ENCODE measurements at places on chromosomes 2 and 18. TPM values are rescaled to one million over a fixed set of nuclear protein-coding genes. Genes with fewer than 3 reads are reported as not detected.

The CNDP1 gene
- total RNA-seq: not detected

The PRLH gene
- total RNA-seq: not detected

The LHCGR gene
- 0.44 TPM for total RNA-seq

The DQX1 gene
- total RNA-seq: not detected

The GPAT2 gene
- total RNA-seq: 6.8 TPM

The RASGRP3 gene
- 39.9 TPM for total RNA-seq

The PLGLB2 gene
- total RNA-seq: not detected

The UNC80 gene
- total RNA-seq: not detected

The KCNS3 gene
- 2.8 TPM for total RNA-seq

The ABCG8 gene
- not detected for total RNA-seq

The UGT1A4 gene
- total RNA-seq: not detected

The CREG2 gene
- not detected for total RNA-seq

The SERPINB13 gene
- total RNA-seq: not detected

The PRSS56 gene
- not detected for total RNA-seq

The MYO7B gene
- total RNA-seq: 0.89 TPM

The POTEJ gene
- not detected for total RNA-seq

The ALPG gene
- total RNA-seq: not detected

The GPR155 gene
- 11.2 TPM for total RNA-seq

The SYT4 gene
- total RNA-seq: 2.4 TPM

The COL4A4 gene
- total RNA-seq: 17.2 TPM

The FAM124B gene
- 1.3 TPM for total RNA-seq

The EGR4 gene
- not detected for total RNA-seq

The COL3A1 gene
- 305 TPM for total RNA-seq

The FBXO36 gene
- total RNA-seq: 1.4 TPM

The GALR1 gene
- total RNA-seq: 0.06 TPM

The KLHL14 gene
- 0.08 TPM for total RNA-seq

The GALNT5 gene
- 0.59 TPM for total RNA-seq

The NGEF gene
- 1.6 TPM for total RNA-seq

The SLC40A1 gene
- 39.1 TPM for total RNA-seq

The GAL3ST2 gene
- total RNA-seq: not detected

All from left cardiac atrium (tissue), 4 donors.